Activated CD4-positive, alpha-beta T cell treated with anti-CD3 and anti-CD28 coated beads, Interleukin-2, amount 10 ng/mL, durations not matched to agents 24 days and 14 days (primary cell): ENCODE measurements at places on chromosomes 11 and 22. TPM values are rescaled to one million over a fixed set of nuclear protein-coding genes. Genes with fewer than 3 reads are reported as not detected.
A peak's percentile ranks its signal among the peaks of the same experiment; 100 is the strongest.

The LRRC10B gene
- 0.14 TPM in 1 of 2 replicates, not detected in the other for total RNA-seq

The NAALADL1 gene
- 12.5 and 13.0 TPM in 2 replicates for total RNA-seq

The ADAMTS8 gene
- not detected in 2 replicates for total RNA-seq

DNA sequence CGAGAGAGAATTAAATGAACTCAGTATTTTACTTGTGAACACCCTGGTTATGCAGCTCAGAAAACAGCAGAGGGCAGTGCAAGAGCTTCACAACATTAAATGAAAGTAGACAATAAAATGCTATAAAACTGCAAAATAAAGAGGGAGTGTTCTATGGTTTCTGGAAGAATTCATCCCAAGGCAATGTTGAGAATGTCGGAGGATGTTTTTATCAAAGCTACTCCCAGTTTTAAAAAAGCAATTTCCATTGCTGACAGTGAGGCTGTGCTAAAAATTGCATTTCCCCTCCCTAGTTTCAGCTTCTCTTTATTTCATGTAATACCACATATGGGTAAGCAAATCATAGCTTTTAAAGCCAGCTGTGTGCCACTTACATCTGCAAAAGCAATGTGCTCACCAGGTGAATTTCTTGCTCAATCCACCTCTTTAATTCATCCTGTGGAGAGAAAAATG lies 296.8 kb downstream of the RAB38 start:
- no peak for DNase-seq

GRCh38 chr11:102276362-102276761 lies 40.9 kb upstream of the BIRC3 start:
- DNase-seq = no peak

- DNase-seq = peak; percentile 77
These were observed 37.0 kb upstream of the DNAJB7 start for GRCh38 chr22:40898850-40899357.

DNA sequence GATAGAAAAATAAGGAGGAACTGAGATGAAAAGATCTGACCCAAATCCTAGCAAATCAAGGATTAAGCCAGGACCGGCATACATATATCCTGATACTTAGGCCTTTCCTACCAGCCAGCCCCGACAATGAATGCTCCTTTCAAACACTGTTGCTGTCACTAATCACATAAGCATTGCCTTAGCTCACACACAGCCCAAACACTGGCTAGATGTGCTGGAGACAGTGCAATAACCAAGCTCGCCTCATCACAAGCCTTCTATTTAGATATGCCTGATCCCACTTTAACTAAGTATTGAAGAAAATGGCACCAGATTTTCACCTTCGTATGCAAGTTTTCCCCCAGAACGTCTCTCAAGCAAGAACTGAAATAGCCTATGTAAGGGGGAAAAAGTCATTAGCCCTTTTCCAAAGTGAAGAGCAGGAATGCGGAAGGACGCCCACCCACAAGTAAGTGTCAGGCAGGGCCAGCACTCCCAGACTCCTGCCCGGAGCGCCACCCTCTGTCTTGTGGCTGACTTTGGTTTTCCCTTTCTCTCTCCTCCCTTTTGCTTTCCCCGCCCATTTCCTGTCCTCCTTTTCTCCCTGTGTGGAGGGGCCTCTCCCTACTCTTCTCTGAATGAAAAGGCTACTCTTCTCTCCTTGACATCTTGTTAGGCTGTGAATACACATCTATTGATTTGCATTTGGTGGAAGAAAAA lies 8.9 kb upstream of the OPCML start:
- DNase-seq = no peak

GRCh38 chr22:20606041-20606783 lies 98.8 kb downstream of the MED15 start:
- peak; percentile 89 for DNase-seq

GRCh38 chr22:40635940-40636379 lies 559 bp downstream of the MRTFA start:
- no peak for DNase-seq

DNA sequence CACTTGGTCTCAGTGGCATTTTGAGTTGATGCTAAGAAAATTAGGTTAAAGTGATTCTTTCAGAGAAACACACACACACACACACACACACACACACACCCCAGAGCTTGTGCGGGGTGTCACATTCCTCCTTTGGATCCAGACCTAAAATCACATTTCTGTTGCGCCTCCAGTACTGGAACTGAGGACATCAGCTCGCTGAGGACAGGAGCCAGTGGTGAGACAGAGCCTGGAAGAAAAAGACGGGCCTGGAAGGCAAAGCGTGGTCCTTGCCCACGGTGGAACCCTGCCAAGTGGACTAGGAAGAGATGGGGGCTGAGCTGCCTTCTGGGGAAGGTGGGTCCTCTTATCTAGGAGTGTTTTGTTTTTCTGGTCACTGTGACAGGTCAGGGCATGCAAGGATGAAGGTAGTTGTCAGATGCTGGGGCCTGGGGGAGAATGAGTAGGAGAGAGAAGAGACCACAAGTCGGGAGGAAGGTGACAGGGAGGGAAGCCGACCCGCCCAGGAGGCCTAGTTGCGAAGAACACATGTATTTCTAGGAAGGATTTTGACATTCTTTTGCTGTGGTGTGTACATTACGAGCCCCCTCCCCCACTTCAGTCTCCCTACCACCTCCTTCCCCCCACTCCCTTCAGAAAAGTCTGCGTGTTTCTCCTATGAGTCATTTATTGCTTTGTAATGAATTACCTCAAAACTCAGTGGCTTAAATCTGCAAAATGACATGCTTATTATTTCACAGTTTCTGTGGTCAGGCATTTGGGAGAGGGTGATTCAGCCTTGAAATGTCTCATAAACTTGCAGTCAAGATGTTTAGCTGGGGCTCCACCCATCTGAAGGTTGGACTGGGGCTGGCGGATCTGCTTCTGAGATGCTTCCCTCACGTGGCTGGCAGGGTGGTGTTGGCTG lies 4.8 kb upstream of the ELFN2 start:
- DNase-seq = no peak

DNA sequence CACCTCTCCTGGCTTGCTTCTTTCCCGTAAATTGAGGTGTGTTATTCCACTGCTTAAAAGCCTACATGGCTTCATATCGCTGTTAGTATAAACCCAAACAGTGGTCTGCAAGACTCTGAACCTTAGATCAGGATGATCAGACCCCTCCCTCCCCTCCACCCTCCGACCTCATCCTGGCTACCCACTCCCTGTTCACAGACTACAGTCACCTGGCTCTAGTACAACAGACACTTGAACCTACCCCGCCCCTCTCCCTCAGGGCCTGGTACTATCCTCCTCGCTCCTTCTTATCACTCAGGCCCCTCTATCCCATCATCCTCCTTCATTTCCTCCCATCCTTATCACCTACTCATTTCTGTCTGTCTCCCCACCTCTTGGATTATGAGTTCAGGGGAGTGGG lies 20.1 kb downstream of the PTPRJ start:
- no peak for DNase-seq
